ENCODE measurements at places on chromosomes 4 and X. TPM values are rescaled to one million over a fixed set of nuclear protein-coding genes. Genes with fewer than 3 reads are reported as not detected.
A peak's percentile ranks its signal among the peaks of the same experiment; 100 is the strongest.

GRCh38 chrX:5958523-5958922 lies 270.1 kb downstream of the NLGN4X start:
- H3K4me1 ChIP-seq: no peaks in the 10 kb centered on the region
- no peak overlapping the region for H3K27ac ChIP-seq
- H3K4me3 ChIP-seq: no peak overlapping the region
- H3K27me3 ChIP-seq: no peaks in the 10 kb centered on the region
- H3K36me3 ChIP-seq: no peaks in the 10 kb centered on the region

- no peaks in the 10 kb centered on the region for H3K27me3 ChIP-seq
- no peak overlapping the region for H3K27ac ChIP-seq
- no peaks in the 10 kb centered on the region for H3K4me1 ChIP-seq
- no peak for DNase-seq
- H3K36me3 ChIP-seq: no peaks in the 10 kb centered on the region
- no peak overlapping the region for H3K4me3 ChIP-seq
Observed at GRCh38 chr4:4254199-4254598, 6.2 kb upstream of the TMEM128 start.

DNA sequence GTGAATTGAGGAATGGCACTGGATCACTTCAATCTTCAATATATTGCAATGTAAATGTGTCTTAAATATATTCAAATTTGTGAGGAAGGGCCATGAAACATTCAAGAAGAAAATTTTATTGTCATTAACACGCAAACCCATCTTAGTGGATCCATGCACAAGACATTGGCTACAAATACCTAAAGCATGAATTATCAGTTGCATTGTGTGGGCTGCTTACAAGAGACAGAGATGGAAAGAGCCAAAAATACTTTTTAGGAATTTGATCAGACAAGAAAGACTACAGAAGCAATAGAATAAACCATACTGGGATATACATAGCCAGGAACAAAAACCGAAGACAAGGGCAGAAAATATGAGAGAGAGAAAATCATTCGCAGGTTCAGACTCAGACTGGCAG lies 616.2 kb upstream of the GRIA3 start:
- no peaks in the 10 kb centered on the region for H3K36me3 ChIP-seq
- DNase-seq: no peak
- H3K4me1 ChIP-seq: no peaks in the 10 kb centered on the region
- H3K4me3 ChIP-seq: no peak overlapping the region
- H3K27me3 ChIP-seq: no peaks in the 10 kb centered on the region
- H3K27ac ChIP-seq: no peak overlapping the region

GRCh38 chr4:29852537-29852936 lies 867.6 kb upstream of the PCDH7 start:
- no peak overlapping the region for H3K27ac ChIP-seq
- H3K4me1 ChIP-seq: no peaks in the 10 kb centered on the region
- H3K4me3 ChIP-seq: no peak overlapping the region
- no peaks in the 10 kb centered on the region for H3K36me3 ChIP-seq
- no peak for DNase-seq

DNA sequence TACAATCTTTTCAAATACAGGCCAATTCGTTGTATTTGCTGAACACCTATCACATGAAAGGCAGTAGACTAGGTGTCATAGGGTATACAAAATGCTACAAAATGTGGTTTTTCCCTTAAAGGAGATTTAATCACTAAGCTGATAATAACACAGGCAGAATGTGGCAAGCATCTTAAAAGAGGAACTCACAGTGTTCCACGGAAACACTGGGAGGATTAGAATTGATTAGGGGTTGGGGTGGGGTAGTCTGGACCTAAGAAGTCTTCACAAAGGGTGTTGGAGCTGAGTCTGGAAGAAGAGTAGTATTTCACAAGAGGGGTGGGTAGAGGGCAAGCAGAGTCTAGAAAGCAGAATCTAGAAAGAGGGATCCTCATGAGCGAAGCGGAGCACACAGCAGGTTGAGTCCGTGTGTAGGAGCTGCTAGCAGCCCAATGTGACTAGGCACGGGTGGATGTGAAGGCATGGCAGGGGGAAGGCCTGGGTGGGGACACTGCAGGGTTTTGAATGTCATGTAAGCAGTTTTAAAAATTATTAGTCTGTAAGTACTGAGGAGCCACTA lies 123.6 kb downstream of the MGST2 start:
- no peaks in the 10 kb centered on the region for H3K36me3 ChIP-seq
- DNase-seq: no peak
- H3K27me3 ChIP-seq: no peaks in the 10 kb centered on the region
- no peak overlapping the region for H3K4me3 ChIP-seq
- H3K27ac ChIP-seq: no peak overlapping the region
- no peaks in the 10 kb centered on the region for H3K4me1 ChIP-seq

Gene HGFAC
- total RNA-seq: 0.49 TPM

GRCh38 chrX:50565718-50566117 lies 95.1 kb upstream of the DGKK start:
- H3K4me1 ChIP-seq: no peaks in the 10 kb centered on the region
- no peaks in the 10 kb centered on the region for H3K36me3 ChIP-seq
- H3K27me3 ChIP-seq: no peaks in the 10 kb centered on the region
- H3K4me3 ChIP-seq: no peak overlapping the region
- no peak overlapping the region for H3K27ac ChIP-seq
- no peak for DNase-seq

Gene PDLIM3
- 411 TPM for total RNA-seq

Gene MSX1
- total RNA-seq: 14.5 TPM

Gene FRAS1
- total RNA-seq: 1.4 TPM

DNA sequence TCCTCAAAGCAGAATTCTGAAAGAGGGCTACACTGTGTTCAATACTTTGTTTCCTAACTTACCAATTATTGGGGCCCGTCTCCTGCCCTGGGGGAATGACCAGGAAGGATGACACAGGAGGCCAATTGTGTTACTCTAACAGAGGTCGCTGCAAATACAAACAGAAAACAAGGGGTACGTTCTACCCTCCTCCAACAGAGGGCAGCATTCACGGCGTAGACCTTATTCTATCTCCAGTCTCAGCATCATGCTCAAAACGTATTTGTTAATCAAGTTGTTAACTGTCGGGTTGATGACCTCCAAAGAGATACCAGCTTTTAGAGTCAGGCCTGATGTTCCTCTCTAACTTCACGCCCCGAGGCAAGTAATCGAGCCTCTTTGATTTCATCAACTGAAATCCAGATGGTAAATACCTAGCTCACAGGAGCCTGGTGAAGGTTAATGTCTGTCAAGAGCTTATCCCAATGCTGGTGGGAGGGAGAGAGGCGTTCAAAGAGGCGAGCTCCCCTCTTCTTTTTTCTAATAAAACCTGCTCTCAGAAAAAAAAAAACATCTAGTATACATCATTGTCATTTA lies 181.0 kb upstream of the KCNIP4 start:
- H3K27ac ChIP-seq: no peak overlapping the region
- H3K4me3 ChIP-seq: no peak overlapping the region
- no peaks in the 10 kb centered on the region for H3K4me1 ChIP-seq
- DNase-seq: no peak
- no peaks in the 10 kb centered on the region for H3K27me3 ChIP-seq
- H3K36me3 ChIP-seq: no peaks in the 10 kb centered on the region

- H3K36me3 ChIP-seq: no peaks in the 10 kb centered on the region
- no peak overlapping the region for H3K27ac ChIP-seq
- no peaks in the 10 kb centered on the region for H3K27me3 ChIP-seq
- H3K4me3 ChIP-seq: no peak overlapping the region
- peaks cover 4% of the 10 kb centered on the region for H3K4me1 ChIP-seq
- no peak for DNase-seq
Observed at GRCh38 chr4:185212581-185212980, 3.2 kb downstream of the SNX25 start.

DNA sequence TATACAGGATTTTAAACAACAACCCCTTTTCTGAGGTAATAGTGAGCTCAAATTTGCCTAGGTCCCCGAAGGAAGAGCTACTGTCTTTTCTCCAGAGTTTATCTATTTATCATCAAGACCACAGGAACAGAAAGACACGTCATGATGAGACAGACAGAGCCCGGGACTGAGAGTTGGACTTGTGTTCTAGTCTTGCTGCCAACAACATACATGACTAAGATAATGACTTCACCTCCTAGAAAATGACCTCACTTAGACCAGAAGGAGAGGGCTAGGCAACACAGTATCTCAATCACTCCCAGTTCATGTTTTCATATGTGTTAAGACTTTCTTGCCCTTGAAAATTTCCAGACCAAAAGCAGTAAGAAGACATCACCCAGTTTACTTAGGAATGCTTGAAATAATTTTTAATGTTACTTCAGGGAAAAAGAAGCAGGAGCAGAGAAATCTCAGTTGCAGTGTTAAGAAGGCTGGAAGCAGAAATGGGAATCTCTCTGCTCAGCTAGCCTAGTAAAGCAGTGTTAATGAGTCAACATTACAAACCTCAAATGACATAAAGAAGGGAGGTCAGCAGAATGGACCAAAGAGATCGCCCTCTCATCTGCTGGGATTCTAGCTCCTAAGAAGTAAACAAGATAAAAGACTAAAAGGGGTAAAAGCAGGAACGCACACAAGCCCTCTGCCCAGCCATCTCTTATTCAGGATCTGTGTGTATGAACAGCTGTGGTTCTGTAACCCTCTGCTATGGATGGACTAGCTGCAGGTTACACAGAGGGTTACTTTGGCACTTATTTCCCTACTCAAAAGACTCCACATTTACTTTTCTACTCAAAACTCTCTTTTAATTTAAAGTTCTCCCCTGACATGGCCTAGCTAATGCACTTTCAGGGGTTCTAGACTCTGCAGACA lies 24.8 kb downstream of the PDGFC start:
- no peaks in the 10 kb centered on the region for H3K27me3 ChIP-seq
- H3K36me3 ChIP-seq: no peaks in the 10 kb centered on the region
- H3K27ac ChIP-seq: peak overlapping the region; percentile 95
- H3K4me1 ChIP-seq: peaks cover 19% of the 10 kb centered on the region
- H3K4me3 ChIP-seq: no peak overlapping the region
- no peak for DNase-seq

GRCh38 chrX:119775517-119776238 lies 15.8 kb downstream of the RPL39 start:
- no peak for DNase-seq
- no peak overlapping the region for H3K4me3 ChIP-seq
- no peak overlapping the region for H3K27ac ChIP-seq
- no peaks in the 10 kb centered on the region for H3K4me1 ChIP-seq

- H3K4me3 ChIP-seq: no peak overlapping the region
- H3K4me1 ChIP-seq: peaks cover 2% of the 10 kb centered on the region
- H3K36me3 ChIP-seq: no peaks in the 10 kb centered on the region
- no peaks in the 10 kb centered on the region for H3K27me3 ChIP-seq
- H3K27ac ChIP-seq: no peak overlapping the region
Observed at GRCh38 chr4:26326791-26327190, 6.0 kb downstream of the RBPJ start.

Gene HSFX1
- 3.5 TPM for total RNA-seq

GRCh38 chr4:72529148-72529822 lies 39.7 kb downstream of the ADAMTS3 start:
- H3K4me1 ChIP-seq: no peaks in the 10 kb centered on the region
- no peaks in the 10 kb centered on the region for H3K27me3 ChIP-seq
- H3K27ac ChIP-seq: no peak overlapping the region
- no peak overlapping the region for H3K4me3 ChIP-seq
- H3K36me3 ChIP-seq: no peaks in the 10 kb centered on the region
- DNase-seq: no peak

GRCh38 chr4:141195095-141195707 lies 25.5 kb upstream of the ZNF330 start:
- H3K4me1 ChIP-seq: no peaks in the 10 kb centered on the region
- H3K27ac ChIP-seq: no peak overlapping the region
- H3K4me3 ChIP-seq: no peak overlapping the region
- H3K27me3 ChIP-seq: no peaks in the 10 kb centered on the region
- no peak for DNase-seq

DNA sequence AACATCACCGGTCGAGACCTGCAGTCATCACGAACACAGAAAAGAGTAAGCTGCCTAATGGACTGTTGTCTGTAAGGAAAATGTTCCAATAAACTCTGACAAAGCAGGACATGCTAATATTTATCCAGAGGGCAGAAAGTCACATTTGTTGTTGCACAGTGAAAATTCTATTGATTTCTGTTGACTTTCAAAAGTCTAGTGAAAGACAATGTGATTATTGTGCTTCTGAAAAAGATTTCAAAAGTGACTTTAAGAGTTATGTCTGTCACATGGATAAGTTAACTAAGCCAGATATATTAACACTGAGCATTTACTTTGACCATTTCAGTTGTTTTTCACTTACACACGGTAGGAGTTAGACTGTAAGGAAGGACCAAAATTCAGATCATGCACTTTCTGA lies 9.3 kb upstream of the RFC1 start:
- no peak for DNase-seq
- no peak overlapping the region for H3K4me3 ChIP-seq
- H3K36me3 ChIP-seq: no peaks in the 10 kb centered on the region
- H3K27ac ChIP-seq: no peak overlapping the region
- no peaks in the 10 kb centered on the region for H3K4me1 ChIP-seq

DNA sequence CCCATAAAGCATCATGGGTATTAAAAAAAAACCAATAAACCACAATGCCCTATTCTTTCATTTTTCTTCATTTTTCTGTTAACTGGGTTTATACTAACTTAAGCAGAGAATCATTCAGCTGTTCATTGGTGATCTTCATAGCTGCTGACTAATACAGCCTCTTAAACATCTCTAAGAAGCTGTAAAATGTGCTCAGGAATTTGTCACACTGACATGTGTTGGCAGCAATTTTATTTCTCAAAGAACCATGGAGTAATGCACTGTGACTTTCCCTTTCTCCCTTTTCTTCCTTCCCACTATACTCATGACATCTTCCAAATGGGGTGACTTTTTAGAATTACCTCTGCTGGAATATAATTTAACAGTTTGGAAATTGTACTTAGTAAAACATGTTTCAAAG lies 315.4 kb downstream of the ANTXR2 start:
- no peaks in the 10 kb centered on the region for H3K36me3 ChIP-seq
- H3K4me1 ChIP-seq: peaks cover 2% of the 10 kb centered on the region
- DNase-seq: no peak
- no peak overlapping the region for H3K4me3 ChIP-seq
- H3K27ac ChIP-seq: no peak overlapping the region
- H3K27me3 ChIP-seq: no peaks in the 10 kb centered on the region

Gene ADAD1
- not detected for total RNA-seq

- no peak for DNase-seq
- no peak overlapping the region for H3K4me3 ChIP-seq
- peaks cover 2% of the 10 kb centered on the region for H3K4me1 ChIP-seq
- no peaks in the 10 kb centered on the region for H3K36me3 ChIP-seq
- H3K27ac ChIP-seq: no peak overlapping the region
- H3K27me3 ChIP-seq: no peaks in the 10 kb centered on the region
Observed at GRCh38 chrX:9635803-9636202, 129.8 kb downstream of the GPR143 start.

Gene PDZD4
- total RNA-seq: 11.9 TPM

DNA sequence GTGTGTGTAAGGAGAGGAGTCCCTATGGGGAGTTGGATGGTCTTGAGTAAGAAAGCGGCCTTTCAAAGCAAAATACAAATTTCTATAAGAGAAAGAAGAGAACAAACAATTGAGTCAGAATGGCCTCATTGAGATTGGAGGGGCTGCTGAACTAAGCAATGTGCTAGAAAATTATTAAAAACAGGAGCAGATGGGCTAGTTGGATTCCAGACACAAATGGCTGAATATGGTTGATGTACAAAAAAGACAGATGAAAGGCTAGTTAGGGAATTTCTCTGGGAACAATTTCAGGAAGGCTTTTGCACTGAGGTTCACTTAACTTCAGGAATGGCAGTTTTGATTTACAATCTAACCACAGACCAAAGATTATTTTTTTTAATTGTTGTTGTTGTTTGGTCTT lies 1806.8 kb upstream of the TENM3 start:
- no peaks in the 10 kb centered on the region for H3K36me3 ChIP-seq
- no peaks in the 10 kb centered on the region for H3K4me1 ChIP-seq
- no peak overlapping the region for H3K4me3 ChIP-seq

GRCh38 chrX:18146954-18147353 lies 73.7 kb downstream of the BEND2 start:
- H3K27ac ChIP-seq: no peak overlapping the region
- H3K27me3 ChIP-seq: no peaks in the 10 kb centered on the region
- no peak overlapping the region for H3K4me3 ChIP-seq

Gene ARMCX1
- total RNA-seq: 31.5 TPM

Gene PASD1
- total RNA-seq: not detected

Gene CABS1
- total RNA-seq: not detected

Gene NXF2
- not detected for total RNA-seq
